ENCODE measurements at places on chromosomes 7 and 10.

DNA sequence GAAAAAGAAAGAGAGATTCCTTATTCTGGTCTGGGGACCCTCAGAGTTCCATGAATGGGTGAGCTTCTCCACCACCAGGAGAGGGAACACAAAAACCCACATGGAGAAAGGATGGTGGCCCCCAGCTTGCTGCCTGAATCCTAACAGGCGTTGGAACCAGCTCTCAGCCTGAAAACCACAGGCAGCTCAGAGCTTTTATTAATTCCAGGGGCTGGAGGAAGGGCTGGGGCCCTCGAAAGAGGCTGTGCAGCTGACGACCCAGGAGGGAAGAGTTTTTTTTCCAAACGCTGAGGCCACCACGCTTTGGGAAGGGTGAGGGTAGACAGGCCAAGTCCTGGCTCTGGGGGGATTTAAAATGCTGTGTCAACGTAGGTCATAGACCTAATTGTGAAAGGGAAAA lies 10.8 kb upstream of the ELN start:
- H3K27ac ChIP-seq = no peak overlapping the region
- no peaks in the 10 kb centered on the region for H3K4me1 ChIP-seq
- no peaks in the 10 kb centered on the region for H3K36me3 ChIP-seq
- H3K4me3 ChIP-seq = no peak overlapping the region

- H3K4me1 ChIP-seq = no peaks in the 10 kb centered on the region
- no peak for DNase-seq
- no peak overlapping the region for H3K27ac ChIP-seq
- no peak overlapping the region for H3K4me3 ChIP-seq
Observed at GRCh38 chr10:18261063-18261610, 120.9 kb downstream of the CACNB2 start.

- H3K4me1 ChIP-seq = peaks cover 12% of the 10 kb centered on the region
- peaks cover 17% of the 10 kb centered on the region for H3K36me3 ChIP-seq
- DNase-seq = no peak
- no peaks in the 10 kb centered on the region for H3K27me3 ChIP-seq
Observed at GRCh38 chr7:5532536-5533335, 109.1 kb upstream of the TNRC18 start.

- H3K27me3 ChIP-seq = no peaks in the 10 kb centered on the region
- no peak for DNase-seq
- no peaks in the 10 kb centered on the region for H3K4me1 ChIP-seq
- no peaks in the 10 kb centered on the region for H3K36me3 ChIP-seq
- H3K27ac ChIP-seq = no peak overlapping the region
- H3K4me3 ChIP-seq = no peak overlapping the region
Observed at GRCh38 chr7:18408461-18408860, 87.1 kb upstream of the HDAC9 start.

DNA sequence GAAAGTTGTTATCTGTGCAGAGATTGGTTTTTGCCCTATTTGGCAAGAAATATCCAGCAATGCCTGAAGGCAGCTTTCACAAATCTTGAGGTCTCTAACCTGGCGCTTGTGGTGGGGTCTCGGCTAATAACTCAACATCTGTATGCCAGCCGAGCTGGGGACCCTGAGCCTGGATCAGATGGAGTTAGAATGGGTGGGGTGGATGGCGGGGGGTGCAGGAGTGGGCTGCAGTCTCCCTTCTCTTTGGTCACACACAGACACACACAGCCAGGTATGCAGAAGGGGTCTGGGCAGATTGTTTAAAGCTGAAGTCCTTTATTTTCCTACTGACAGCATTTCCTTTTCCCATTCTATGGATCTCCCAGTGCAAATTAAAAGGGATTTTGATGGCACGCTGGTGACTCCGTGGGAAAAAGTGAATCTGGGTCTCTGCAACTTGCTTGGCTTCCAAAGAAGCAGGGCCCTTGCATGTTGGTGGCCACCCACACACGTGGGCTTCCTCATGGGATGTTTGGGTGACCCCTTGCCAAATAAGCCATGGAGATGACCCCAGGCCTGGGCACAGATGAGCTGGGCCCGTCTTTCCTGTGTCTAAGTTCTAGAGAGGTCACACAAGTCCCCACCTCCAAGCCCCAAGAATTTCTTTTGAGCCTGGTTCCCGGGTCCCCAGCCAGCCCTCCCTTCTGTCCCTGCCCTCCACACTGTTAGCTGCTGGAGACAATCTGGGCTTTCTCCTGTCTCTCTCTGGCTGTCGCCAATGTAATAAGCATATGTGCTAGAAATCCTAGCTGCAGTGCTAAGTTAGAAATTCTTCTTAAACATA lies 39.9 kb upstream of the EMX2 start:
- H3K4me1 ChIP-seq = no peaks in the 10 kb centered on the region
- DNase-seq = no peak
- H3K27me3 ChIP-seq = no peaks in the 10 kb centered on the region
- no peak overlapping the region for H3K27ac ChIP-seq

DNA sequence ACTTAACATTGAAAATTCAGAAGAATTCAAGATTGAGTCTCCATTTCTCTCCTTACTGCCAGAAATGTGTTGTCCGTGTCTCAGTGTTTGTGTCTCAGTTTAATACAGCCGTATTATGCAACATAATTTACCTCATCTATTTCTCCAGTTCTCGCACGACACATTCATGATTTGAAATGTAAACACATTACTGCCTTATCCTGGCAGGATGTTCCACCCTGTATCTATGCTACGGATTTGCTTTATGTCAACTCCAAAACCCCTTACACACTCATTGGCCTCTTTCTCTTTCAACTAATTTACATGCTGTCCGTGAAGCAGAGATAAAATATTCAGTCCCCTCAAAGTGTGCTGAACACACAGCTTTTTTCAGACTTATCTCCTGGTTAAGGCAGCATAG lies 653.7 kb upstream of the SEMA3D start:
- no peaks in the 10 kb centered on the region for H3K27me3 ChIP-seq
- no peak overlapping the region for H3K27ac ChIP-seq
- H3K4me3 ChIP-seq = no peak overlapping the region
- no peak for DNase-seq

DNA sequence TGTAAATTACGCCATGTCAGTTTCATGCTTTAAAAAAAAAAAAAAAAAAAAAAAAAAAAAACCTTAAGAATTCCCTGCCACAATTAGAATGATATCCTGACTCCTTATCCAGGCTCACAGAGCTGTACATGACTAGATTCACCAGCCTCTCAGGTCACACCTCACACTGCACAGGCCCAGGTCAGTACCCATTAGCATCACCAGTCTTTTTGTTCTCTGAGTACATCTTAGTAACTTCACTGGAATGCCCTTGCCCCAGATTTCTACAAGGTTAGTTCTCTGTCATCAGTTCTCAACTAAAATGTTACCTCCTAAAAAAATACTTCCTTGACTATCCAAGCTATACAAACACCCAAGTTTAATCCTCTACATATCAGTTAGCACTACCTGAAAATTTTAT lies 211.0 kb downstream of the LRRN3 start:
- no peak overlapping the region for H3K27ac ChIP-seq
- no peaks in the 10 kb centered on the region for H3K27me3 ChIP-seq
- H3K36me3 ChIP-seq = no peaks in the 10 kb centered on the region
- no peaks in the 10 kb centered on the region for H3K4me1 ChIP-seq
- DNase-seq = no peak
- H3K4me3 ChIP-seq = no peak overlapping the region

GRCh38 chr10:49768731-49769130 lies 6.6 kb upstream of the OGDHL start:
- no peaks in the 10 kb centered on the region for H3K36me3 ChIP-seq
- DNase-seq = no peak
- peaks cover 5% of the 10 kb centered on the region for H3K27me3 ChIP-seq
- no peak overlapping the region for H3K27ac ChIP-seq
- no peaks in the 10 kb centered on the region for H3K4me1 ChIP-seq

GRCh38 chr10:94524711-94525110 lies 20.9 kb upstream of the HELLS start:
- H3K4me1 ChIP-seq = no peaks in the 10 kb centered on the region
- no peaks in the 10 kb centered on the region for H3K27me3 ChIP-seq
- no peak overlapping the region for H3K4me3 ChIP-seq

DNA sequence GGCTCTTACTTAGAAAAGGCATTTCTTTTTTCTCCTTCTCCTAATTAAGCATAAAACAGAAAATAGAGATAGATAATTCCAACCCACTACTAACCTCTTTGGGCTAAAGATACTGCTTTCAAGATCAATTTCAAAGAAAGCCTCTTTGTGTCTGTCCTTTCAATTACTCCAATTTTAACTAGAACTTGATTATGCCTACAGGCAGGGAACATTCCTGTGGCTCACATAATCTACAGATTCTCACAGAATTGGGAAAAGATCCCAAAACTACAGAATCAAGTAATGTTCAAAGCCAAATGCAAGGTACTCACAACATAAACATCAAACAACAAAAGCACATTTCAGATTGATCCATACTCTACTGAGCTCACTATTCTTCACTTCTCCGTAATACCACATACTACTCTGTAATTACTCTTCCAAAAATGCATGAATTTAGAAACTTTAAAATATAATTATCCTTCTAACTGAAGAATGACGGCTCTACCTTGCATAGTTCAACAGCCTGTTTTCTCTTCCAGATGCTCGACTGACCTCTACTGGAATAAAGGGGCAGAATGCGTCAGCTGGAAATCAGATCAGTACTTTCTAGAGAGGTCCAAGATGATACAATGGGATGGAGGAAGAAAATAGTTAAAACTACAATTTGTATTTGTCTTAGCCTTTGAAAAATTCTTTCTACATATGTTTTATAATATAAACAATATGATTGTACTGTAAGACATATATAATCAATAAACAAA lies 3.9 kb downstream of the MTERF1 start:
- no peak overlapping the region for H3K27ac ChIP-seq
- DNase-seq = no peak
- H3K36me3 ChIP-seq = peaks cover 12% of the 10 kb centered on the region
- no peaks in the 10 kb centered on the region for H3K27me3 ChIP-seq

DNA sequence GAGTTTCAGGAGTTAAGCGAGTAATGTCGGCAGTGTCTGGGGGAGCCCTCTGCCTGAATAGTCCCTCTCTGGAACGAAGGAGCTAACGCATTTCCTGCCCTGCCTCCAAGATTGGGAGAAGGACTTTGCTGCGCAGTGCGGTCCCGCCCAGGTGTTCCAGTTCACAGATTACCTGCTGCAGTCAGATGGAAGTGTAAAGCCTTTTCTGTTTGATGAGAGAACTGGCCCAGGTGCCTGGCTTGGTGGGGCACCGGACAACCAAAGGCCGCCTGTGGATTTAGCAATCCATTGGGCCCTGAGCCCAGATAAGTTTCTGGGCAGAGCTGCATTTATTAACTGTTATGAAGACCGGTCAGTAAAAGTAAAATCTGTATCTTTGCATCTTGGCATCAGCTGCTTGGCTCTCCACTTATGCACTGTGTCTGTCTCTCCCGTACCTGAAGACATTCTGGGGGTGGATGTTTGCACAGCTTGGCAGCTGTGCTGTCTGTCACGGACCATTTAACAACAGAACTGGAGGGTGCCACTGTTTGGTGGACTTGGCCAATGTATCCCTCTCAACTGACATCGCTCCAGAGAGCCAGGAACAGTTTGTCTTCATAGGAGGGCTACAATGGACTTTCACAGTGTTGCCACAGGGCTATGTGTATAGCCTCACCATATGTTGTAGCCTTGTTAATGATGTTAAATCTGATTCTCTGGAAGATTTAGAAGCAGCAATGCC lies 654.7 kb upstream of the ZWINT start:
- H3K4me1 ChIP-seq = no peaks in the 10 kb centered on the region
- DNase-seq = no peak
- H3K27me3 ChIP-seq = no peaks in the 10 kb centered on the region
- no peak overlapping the region for H3K27ac ChIP-seq

DNA sequence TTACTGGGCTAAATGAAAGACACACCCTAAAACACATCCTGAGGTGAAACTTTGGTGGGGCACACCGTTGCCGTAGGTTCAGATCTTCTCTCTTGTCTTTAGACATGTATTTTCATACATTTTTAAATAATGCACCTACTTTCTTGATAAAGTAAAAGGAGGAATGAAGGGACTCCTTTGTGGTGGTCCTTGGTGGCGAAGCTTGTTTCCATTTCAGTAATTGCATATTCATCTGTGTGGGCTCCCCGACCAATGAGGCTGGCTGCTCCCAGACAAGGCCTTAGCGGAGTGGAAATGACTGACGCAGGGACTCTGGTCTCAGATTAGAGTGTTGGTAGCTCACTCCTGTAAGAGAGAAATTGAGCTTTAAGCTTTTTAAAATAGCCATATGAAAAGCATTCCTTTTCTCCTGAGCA lies 815 bp downstream of the CCSER2 start:
- H3K4me3 ChIP-seq = peak overlapping the region; percentile 69
- peak; percentile 32 for DNase-seq
- H3K27ac ChIP-seq = peak overlapping the region; percentile 99
- no peaks in the 10 kb centered on the region for H3K27me3 ChIP-seq

DNA sequence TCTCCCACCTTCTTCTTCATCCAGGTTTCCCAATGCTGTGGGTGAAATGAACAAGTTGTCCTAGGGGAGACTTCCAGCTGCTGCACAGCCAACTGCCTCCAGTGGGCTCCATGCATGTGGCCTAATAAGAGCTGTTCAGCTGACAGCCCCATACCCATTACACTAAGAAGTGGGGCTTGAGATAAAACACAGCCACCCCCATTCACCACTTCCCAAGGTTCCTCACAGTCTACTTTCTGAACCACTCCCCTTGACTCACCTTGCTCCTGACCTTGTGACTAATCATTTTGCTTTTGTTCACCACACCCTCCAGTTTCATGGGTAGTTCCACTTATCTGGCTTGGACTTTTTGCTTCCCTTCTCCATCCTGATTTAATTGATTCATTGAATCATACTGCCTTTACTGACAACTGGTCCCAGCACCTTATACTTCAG lies 119.3 kb downstream of the CABCOCO1 start:
- H3K27ac ChIP-seq = no peak overlapping the region
- no peak for DNase-seq
- no peak overlapping the region for H3K4me3 ChIP-seq
- H3K4me1 ChIP-seq = no peaks in the 10 kb centered on the region
- H3K27me3 ChIP-seq = no peaks in the 10 kb centered on the region
